RWPE1 (cell line): ENCODE measurements at places on chromosomes 3 and 15.

DNA sequence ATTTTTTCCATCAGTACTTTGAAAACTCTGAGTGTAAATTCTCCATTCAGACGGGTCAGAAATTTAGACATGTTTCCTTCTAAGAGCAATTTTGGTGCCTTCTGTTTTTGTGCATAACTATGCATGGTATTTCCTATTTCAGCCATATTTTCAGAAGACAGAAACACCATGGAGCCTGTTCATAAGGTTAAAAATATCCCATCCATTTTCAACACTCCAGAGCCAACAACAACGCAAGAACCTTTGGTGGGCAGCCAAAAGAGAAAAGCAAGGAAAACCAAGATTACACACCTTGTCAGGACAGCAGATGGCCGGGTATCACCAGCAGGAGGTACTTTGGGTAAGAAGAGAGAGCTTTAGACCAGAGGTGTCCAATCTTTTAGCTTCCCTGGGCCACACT lies 275.6 kb downstream of the BBX start:
- no peak for DNase-seq

- no peak for DNase-seq
Observed at GRCh38 chr3:41629072-41629471, 332.8 kb downstream of the ULK4 start.

- no peak for DNase-seq
Observed at GRCh38 chr3:30181581-30181980, 424.8 kb upstream of the TGFBR2 start.

GRCh38 chr15:92112180-92112579 lies 258.7 kb downstream of the SLCO3A1 start:
- DNase-seq = no peak

DNA sequence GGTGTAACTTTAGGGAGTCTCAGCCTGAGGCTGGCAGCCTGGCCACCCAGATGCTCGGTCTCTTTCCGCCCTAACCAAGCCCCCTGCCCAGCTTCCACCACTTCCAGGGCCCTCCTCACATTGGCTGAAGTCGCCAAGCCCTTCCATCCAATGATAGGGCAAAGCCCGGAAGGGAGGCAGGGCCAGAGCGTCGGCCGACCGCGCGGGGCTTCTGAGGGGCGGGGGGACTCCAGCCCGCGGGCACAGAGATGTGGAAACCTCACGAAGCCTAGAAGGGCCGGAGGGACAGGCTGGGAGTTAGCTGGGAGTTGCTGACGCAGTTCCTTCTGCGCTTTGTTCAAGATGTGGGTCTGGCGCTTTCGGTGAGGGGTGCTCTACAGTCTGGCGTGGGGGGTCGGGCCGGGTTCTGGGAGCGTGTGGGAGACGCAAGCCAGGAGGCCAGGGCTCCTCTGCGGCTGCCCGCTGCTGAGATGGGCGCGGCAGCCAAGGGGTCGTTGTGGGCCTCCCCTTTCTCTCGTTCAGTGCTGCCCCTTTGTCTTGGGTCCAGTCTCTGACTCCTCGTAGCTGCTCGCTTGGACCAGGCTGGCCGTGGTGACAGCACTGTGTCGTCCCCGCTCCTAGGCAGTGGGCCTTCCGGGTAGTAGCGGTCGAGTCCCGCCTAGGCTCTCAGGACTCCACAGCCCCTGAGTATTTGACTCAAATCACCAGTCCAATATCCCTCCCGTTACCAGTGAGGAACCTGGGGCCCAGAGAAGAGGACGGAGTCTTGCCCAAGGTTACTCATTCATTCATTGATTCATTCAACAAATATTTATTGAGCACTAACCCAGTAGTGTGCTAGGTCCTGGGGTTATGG lies at the start of gene ZNF660:
TSS of gene ZNF660 (plus strand) at position 319 of the 856 bp plus-strand sequence. CDS start 9,230 bp downstream, outside the sequence.
- DNase-seq = no peak

- peak; percentile 26 for DNase-seq
Observed at GRCh38 chr15:65333148-65333820, 28.8 kb downstream of the RNU5B-1 start.
